Osteoblast (primary cell): ENCODE measurements at places on chromosomes 3 and 15. TPM values are rescaled to one million over a fixed set of nuclear protein-coding genes. Genes with fewer than 3 reads are reported as not detected.

The HRG gene
- not detected in 2 replicates for total RNA-seq

The SH3GL3 gene
- 0.29 and 0.72 TPM in 2 replicates for total RNA-seq

The UBE3A gene
- total RNA-seq: 91.2 and 94.0 TPM in 2 replicates

The WDR5B gene
- 9.8 and 10.9 TPM in 2 replicates for total RNA-seq

DNA sequence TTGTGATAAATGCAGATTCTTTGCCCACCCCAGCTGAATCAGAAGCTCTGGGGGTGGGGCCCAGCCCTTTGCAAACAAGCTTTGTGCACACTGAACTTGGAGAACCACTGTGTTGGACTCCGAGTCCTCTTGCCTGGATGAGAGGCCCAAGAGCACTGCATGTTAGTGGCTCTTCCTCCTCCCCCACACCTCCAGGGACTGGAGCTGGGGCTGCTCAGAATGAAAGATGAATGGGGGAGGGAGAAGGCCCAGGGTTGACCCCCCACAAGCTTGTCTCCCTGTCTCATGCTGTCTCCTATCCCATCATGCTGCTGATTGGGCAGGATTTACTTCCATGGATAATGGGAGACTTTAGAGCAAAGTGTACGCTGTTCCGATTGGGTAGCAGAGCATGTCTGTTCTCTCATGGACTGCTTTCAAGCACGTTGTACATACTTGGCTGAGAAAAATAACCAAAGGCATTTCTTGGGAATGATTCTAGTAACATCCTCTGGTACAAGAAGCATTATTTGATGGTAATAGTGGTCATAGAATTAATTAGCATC, 99.6 kb downstream of the PGPEP1L start:
- DNase-seq: no peak

DNA sequence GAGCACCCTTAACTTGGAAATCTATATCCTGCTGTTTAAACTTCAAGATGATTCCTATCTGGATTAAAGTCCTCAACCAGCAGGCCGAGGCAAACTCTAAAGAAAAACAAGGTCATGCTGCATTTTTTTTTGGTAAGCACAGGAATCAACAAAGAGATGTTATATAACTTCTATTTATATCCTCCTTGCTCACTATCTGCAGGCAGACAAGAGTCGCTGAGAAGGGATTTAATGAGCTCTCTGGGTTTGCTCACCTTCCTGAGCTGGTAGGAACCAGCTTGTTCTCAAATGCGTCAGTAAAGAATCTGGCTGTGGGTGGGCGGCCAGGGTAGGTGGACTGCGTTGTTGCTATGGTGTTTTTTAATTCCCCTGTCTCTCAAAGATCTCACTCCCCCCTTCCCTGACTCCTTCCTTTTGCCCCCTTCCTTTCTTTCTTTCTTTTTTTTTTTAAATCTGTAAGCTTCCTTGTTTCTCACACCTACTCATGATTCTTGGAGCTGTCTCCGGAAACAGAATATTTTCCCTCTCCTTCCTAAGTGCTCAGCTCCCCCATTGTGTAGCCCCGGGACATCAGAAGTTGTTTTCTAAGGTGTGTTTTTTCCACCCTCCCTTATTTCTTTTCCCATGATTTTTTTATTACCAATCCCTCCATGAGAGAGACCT, 228.8 kb upstream of the BHLHE40 start:
- DNase-seq: peak; percentile 35

DNA sequence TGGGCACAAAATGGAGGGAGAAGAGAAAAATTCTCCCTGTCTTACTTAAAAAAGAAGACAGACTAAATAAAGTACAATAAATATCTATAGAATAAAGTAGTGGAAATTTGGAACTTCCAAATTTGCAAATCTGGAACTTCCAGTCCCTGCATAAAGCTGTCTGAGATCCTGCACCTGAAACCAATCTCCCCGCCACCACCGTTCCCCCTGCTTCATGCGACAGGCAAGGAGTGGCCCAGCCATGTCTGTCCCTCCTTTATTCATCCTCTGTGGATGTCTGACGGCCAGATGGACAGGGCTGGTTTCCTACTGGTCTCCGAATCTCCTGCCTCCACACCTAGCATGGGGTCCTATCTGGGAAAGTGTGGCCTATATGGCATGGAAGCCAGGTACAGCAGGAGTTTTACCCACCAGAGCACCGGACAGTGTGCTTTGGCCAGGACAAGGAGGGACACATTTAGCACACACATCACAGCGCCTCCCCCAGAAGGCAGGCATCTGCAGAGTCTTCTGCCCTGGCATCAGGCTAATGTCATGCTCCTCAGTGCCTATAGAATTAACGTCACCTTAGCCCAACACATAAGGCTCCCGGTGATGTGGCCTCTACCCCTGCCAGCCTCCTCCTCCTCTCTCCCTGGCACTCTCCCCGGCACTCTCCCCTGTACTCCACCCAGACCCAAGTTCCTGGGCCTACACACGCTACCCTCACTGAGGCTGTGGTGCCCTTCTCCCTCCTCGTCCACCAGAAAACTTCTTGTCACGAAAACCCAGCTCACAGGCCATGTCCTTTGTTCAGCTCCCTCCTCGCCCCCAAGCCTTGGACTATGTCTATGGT, 170.8 kb downstream of the XXYLT1 start:
- DNase-seq: peak; percentile 58

DNA sequence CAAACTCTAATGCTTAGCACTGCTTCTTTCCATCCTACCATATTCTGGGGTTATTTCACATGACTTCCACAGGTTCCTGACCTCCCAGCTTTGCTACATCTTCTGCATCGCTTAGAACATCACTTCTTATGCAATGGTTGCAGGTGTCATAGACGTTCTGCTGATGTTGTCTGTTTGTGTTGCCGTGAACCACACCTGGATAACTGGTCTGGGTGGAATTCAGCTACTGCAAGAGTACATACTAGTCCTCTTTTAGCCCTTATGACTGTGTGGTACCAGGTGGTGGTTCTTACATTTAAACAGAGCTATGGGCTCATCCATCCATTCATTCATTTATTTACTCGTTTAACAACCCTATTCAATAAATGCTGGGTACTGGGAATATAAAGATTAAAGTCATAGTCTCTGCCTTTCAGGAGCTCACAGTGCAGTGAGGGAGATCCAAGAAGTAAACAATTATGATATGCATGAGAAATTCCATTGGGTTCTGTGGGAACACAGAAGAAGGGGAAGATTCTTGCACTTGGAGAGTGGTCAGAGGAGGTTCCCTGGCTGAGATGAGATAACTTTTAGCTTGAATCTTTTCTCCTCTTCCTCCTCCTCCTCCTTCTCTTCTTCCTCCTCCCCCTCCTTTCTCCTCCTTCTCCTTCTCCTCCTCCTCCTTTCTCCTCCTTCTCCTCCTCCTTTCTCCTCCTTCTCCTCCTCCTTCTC, 30.8 kb downstream of the TMEM45A start:
- DNase-seq: no peak

DNA sequence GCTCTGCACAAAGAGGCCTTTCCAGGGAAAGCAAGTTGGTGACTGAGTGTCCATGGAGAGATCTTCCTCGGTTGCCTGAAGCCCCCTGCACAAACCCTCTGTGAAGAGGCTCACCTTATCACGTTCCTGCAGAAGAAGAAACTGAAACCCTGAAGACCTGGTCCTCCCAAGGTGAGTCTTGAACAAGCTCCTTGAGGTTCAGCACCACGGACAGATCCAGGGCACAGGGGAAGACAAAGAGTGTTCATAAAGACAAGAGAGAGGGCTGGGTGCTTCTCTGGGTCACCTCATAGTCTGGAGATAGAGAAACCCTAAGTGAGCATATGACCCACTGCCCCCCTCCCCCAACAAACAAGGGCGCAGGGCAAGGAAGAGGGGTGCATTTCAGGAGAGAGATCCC, 21.7 kb upstream of the TBC1D21 start:
- no peak for DNase-seq

DNA sequence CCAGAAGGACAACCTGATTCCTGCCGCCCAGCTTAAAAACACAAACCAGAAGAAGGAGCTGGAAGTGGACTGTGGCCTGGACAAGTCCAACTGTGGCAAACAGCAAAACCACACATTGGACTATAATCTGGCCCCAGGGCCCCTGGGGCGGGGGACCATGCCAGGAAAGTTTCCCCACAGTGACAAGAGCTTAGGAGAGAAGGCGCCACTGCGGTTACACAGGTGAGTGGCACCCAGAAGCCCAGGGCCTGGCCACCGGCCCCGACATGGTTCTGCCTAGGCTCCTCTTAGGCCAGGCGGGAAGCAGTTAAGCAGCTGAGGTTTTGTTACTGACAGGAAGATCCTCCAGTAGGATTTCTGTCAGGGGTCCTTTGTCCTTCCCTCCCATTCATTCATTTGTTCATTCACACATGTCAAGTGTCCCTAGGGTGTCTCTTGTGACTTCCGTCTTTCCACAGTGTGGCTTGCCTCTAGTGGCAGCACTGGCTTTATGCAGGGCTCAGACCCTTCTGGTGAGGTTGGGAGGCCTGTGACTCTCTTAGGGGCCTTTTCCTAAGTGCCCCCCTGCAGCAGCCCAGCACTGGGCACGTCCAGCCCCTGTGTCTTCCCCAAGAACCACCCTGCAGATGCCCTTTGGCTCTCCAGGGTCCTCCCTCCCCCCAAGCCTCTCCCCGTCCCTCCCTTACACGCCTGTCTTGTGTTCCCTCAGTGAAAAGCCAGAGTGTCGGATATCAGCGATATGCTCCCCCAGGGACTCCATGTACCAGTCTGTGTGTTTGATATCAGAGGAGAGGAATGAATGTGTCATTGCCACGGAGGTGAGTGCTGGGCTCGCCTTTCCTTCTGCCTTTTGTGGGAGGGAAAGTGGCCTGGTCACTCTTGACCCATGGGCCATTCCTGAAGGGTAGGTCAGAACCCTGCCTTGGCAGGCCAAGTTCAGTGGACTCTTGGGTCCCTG, 7.8 kb downstream of the DLL4 start:
- DNase-seq: peak; percentile 95

- DNase-seq: peak; percentile 84
These were observed 857 bp downstream of the AEN start for GRCh38 chr15:88621789-88622604.
